T47D (cell line): ENCODE measurements at places on chromosomes 2 and 18.

DNA sequence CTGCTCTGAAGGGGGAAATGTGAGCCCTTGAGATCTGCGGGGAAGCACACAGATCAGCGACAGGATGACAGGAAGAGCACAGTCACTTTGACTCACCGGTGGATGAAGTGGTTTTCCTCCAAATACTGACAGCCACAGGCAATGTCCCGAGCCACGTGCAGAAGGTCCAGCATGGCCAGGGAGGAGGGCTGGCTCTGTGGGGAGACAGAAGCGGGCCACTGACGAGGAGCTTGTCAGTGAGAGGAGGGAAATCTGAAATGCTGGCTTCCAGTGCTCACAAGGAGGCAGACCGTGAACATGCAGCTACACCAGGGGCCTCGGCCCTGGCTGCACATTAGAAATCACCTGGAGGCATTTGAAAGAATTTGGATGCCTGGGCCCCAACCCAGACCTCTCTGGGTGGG, 98.7 kb downstream of the CLIP4 start:
- no peak for DNase-seq

- DNase-seq = no peak
Observed at GRCh38 chr2:126828051-126828450, 70.6 kb upstream of the TEX51 start.

DNA sequence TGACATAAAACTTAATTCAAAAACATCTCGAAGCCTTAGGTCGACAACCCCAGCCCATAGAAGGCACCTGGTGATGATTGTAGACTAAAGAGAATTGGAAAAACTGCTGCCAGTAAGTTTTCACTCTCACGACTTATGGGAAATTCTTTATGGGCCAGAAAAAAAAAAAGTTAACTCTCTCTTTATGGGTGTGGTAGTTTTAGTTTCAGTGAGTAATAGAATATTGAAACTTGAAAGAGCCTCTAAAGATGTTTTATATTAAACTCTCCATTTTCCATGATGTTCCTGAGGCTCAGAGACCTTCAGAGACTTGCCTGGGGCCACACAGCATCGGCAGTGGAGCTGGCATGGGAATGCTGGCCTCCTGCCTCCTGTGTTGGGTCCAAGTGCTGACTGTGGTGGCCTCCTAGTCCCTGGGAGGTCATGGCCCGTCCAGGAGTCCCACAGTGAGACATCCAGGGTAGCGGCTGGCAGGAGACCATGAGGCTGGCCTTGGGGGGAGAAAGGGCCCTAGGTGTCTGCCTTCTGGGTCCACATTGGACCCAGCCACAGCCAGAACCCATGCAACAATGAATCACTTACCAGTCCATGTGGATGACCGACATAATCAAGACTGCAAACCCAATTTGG, 158.9 kb downstream of the SEPTIN10 start:
- no peak for DNase-seq

DNA sequence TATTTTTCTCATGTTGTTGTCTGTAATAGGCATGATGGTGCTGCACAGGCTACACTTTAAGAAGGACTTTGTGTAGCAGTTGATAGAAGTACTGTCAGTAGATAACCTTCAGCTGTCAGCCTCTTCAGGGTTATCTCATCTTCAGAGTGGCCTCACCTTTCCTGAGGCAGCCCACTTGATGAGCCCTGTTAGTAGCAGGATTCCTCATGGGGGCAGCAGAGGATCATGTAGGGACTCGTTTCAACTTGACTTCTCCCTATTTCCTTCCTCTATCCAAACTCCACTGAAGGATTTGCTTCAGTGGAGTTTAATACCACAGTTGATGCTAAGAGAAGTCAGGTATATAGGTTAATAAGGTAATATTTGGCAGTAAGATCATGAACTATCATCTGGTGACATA, 530.3 kb upstream of the FSIP2 start:
- DNase-seq = no peak

DNA sequence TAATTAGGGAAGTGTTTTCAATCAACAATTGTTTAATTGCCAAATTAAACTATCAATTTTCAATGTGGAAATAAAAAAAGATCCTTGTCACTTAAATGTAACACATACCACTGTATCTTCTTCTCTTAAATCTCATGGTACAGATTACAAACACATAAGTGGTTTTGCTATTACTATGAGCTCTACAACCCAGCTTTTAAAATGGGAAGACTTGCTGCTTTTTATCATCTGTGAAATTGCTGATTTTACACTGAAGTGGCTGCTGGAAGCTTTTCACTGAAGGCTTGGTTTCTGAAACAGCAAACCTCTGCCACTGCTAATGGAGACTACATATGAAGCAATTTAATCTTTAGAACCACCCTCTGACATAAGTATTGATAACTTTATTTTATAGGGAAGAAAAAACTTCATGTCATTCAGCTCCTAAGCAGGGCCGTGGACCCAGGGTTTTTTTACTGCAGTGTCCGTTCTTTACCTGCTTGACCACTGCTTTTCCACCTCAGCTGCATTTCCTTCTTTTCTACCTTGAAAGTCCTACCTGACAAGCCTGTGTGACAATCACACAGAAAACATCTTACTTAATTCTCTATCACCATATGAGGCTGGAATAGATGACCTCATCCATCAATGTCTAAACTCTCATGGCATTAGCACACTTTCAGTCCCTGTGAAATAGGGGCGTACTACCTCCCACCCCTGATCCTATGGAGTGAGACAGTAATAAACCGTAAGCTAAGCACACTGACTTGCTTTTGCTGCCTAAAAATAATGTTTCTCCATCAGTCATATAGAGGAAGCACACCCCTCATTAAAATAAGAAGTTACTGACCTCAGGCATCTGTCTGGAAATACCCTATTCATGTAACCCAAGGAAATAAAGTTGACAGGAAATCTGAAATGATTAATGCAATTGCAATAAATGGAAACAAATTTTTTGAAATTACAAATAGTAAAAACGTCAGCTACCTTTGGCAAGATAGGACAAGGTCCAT, 19.2 kb upstream of the SLC8A1 start:
- no peak for DNase-seq

DNA sequence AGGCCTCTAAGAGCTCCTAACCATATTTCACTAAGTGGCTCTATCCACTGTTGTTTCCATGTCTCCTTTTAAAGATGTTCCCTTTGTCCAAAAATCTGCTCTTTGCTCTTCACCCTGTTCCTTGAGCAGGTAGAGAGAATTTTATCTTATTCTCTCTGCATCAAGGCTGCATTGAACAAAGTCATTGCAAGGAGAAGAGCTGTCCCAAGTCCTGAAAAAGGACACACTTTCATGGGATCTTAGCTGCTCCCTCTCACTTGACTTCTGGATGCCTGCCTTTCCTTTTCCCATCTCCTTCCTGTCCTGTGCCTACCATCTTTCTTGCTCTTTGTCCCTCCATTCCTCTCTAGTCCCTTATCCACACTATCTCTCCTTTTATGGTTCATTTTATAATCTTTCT, 235.2 kb upstream of the THSD7B start:
- peak; percentile 14 for DNase-seq

GRCh38 chr2:104938231-104938941, 84.5 kb downstream of the POU3F3 start:
- no peak for DNase-seq

GRCh38 chr2:26017464-26018183, 16.3 kb upstream of the RAB10 start:
- DNase-seq = no peak

DNA sequence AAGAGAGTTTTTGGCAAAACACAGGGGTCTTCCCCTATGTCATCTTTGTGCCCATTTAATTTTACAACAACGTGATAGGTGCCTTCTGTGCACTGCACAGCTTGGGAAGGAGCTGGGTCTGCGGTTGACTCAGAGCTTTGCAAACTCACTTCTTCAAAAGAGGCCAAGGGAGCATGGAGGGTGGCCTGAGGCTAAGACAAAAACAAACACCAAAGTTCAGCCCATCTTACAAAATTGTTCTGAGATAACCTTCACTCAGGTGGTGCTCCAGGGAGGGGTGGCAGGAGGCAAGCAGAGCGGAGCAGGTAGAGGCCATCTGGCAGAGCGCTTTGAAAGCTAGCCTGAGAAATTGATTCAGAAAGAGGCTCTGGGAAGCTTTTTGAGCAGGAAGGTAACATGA, 9.8 kb downstream of the SOWAHC start:
- DNase-seq = no peak

GRCh38 chr2:100106460-100106859, 35.9 kb downstream of the AFF3 start:
- DNase-seq = no peak

DNA sequence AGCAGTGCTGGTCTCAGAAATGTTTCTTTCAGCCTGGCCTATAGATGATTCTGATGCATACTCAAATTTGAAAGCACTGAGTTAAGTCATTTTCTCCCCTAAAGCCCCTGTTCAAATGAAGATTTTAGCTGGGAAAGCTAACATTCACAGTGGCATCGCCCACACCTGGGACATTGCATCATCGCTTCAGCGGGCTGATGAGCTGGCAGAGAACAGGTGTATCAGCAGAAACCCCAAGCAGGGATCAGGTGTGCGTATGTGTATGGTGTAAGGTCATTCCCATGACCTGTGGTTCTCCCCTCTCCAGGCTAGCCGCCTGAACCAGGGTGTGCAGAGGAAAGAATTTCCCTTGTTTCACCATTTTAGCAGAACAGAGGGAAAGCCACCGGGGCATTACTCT, 56.3 kb downstream of the EPAS1 start:
- DNase-seq = no peak

DNA sequence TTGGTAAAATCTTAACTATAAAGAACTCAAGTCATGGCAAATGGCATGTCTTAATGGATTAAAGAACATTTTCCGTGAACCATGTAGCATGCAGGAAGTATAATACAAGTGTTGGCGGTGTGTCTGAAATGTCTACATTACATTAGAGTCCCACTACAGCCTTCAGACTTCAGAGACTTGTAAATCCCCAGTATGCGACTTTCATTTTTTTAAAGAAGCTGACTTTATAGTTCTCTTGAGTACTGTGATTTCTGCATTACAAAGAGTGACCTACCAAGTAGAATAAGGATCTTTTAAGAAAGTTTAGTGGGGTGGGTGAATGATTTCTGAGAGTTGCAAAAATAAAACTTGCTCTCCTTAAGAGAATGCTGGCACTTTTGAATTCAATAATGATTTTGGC, 140.7 kb upstream of the FN1 start:
- DNase-seq = no peak

- DNase-seq = no peak
Observed at GRCh38 chr2:202327858-202328257, 48.3 kb upstream of the BMPR2 start.

- no peak for DNase-seq
Observed at GRCh38 chr18:34131006-34131405, 93.7 kb downstream of the NOL4 start.

DNA sequence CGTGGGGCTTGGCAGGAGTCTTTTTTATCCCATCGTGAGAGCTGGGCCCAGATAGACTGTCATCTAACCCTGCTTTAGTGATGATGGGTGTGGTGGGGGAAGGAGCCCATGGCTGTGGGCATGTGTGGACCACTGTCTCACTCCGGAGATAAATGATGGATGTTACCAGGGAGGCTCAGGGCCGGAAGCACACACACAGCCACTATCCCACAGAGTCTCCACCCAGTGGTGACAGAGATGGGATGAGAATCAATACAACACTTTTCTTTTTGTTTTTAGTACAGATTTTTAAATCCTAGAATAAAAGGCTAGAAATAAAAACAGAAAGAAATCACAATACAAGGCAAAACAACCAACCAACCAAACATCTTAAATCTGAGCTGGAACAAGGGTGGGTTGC, 233.4 kb downstream of the SOX11 start:
- DNase-seq = no peak

- no peak for DNase-seq
Observed at GRCh38 chr2:75982719-75983118, 272.0 kb upstream of the GCFC2 start.

- peak; percentile 1 for DNase-seq
Observed at GRCh38 chr2:152497481-152498052, 162.6 kb downstream of the FMNL2 start.

- DNase-seq = no peak
Observed at GRCh38 chr2:132593171-132593570, 76.8 kb downstream of the LYPD1 start.

GRCh38 chr2:69196327-69197117, 183.5 kb downstream of the ANTXR1 start:
- no peak for DNase-seq

- no peak for DNase-seq
Observed at GRCh38 chr2:150167711-150168110, 319.8 kb downstream of the RND3 start.

- peak; percentile 87 for DNase-seq
Observed at GRCh38 chr2:64751286-64752260, 97.9 kb upstream of the SERTAD2 start.

DNA sequence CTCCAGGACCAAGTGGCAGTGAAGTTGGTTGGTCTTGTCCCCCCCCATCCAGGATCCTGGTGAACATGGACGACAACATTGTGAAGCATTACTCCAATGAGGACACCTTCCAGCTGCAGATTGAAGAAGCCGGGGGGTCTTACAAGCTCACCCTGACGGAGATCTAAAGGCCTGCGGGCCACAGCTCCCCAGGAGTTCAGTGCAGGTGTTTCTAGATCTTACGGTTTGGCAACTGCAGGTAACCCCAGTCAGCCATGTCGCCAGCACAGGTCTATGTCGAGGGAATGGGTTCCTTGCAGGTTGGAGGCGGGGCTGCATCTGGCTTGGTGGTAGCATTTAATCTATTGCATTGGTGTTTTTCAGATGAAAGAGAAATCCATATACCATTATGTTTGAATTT, 42.8 kb upstream of the KLF11 start:
- DNase-seq = no peak

- DNase-seq = no peak
Observed at GRCh38 chr2:219603771-219604170, 6.1 kb downstream of the STK11IP start.

- no peak for DNase-seq
Observed at GRCh38 chr18:76514573-76514972, 19.5 kb upstream of the ZNF516 start.

- no peak for DNase-seq
Observed at GRCh38 chr2:124034265-124034664, 9.2 kb downstream of the CNTNAP5 start.

DNA sequence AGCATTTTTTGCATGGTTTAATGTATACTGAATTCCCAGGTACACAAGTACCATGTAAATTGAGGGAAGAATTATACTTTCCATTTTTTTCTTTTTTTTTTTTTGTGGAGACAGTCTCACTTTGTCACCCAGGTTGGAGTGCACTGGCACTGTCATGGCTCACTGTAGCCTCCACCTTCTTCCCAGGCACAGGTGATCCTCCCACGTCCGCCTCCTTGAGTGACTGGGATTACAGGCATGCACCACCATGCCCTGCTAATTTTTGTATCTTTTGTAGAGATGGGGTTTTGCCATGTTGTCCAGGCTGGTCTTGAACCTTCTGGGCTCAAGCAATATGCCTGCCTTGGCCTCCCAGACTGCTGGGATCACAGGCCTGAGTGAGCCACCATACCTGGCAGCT, 3.8 kb downstream of the HSPE1 start:
- DNase-seq = no peak

- DNase-seq = no peak
Observed at GRCh38 chr2:145741636-145742035, 1221.7 kb upstream of the ZEB2 start.

DNA sequence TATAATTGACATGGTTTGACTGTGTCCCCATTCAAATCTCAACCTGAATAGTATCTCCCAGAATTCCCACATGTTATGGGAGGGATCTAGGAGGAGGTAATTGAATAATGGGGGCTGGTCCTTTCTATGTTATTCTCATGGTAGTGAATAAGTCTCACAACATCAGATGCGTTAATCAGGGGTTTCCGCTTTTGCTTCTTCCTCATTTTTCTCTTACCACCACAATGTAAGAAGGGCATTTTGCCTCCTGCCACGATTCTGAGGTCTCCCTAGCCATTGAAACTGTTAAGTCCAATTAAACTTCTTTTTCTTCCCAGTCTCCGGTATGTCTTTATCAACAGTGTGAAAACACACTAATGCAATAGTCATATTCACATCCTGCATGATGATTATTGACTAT, 1073.3 kb upstream of the CDH2 start:
- DNase-seq = no peak
